ENCODE measurements at places on chromosomes 4 and X.

- no peak for DNase-seq
Observed at GRCh38 chr4:67393699-67394281, 151.5 kb downstream of the CENPC start.

DNA sequence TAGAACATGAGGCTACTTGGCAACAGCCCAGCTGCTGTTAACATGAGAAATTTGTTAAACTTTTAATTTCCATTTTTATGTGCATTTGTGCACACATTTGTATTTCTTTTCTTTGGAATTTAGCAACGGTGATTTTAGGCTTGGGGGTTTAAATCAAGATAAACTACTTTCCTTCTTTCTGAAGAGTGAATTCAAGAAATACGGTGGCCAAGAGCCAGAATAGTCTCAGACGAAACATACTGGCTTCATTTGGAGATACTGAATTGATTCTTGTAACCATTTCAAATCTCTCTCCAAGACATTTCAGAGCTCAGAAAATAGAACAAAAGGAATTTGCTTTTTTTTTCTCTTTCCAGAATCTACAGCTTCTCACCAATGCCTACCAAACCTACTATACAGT, 134.1 kb upstream of the SCML1 start:
- DNase-seq, result no peak

DNA sequence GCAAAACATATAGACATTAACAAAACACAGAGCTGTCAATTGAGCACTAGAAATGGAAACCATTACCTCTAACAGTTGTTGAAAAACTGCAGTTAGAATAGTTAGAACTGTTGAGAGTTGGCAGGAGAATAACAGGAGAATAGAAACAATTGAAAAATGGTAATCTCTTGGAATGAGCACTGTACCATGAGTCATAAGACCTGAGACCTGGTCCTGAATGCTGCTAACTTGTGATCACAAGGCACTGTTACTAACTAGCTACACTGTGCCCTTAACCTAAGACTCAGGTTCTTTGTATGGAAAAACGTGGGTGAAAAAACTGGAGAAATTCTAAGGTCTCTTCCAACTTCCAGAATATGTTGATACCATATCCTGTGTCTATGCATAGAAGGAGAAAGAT, 29.3 kb downstream of the FAM114A1 start:
- no peak for DNase-seq

DNA sequence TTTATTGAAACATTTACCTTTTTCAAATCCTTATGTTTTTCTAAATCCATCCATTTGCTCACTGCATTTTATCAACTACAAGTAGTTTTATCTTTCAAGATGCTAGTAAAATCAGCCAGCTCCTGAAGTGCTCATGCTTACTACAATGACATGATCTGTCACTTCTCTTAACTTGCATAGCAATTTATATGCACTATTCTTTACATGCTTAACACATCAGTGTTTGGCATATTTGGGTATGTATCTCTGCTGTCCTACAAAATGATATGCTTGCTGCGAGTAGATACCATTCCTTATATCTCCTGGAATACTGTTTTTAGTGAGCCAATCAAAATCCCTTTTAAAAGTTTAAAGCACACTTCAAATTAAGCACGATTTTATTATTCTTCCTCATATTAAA, 2726.8 kb downstream of the PCDH7 start:
- no peak for DNase-seq

GRCh38 chr4:97153042-97153441, 990.2 kb downstream of the STPG2 start:
- DNase-seq, result no peak

DNA sequence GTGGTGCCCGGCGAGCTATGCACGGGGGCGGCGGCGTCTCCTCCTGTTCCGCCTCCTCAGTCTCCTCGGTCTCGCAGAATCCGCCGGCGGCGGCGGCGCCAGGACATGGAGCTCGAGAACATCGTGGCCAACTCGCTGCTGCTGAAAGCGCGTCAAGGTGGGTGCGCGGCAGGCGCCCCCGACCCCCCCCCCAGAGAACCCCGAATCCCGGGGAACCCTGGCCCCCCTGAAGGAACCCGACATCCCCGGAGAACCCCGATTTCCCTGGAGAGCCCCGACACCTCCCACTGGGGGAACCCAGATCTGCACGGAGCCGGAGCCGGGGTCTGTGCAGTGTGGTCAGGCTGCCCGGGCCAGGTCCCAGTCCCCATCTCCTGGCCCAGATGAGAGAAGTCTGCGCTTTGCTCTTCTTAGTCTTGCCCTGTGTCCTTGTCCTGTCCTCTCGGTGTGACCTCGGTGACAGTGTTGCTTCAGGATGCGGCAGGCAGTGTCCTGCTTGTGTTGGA, 648 bp downstream of the GRK4 start:
- no peak for DNase-seq

DNA sequence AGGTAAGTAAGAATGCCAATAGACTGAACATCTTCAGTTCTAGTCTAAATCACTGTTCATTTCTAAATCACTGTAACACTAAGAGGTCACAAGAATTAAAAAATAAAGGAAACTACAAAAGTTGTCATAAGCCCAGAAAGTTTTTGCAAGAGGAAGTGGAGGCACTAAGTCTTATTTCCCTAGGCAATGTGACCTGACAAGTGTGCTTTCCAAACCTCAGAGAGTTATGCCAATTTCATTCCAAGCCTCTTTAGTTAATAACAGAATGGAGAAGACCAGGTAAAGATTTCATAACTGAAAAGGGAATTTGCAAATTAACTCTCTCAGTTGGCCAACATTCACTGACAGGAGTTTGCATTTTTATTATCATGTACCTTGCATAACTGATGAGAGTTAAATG, 40.5 kb downstream of the BBS12 start:
- no peak for DNase-seq

GRCh38 chrX:6695717-6696116, 160.8 kb upstream of the VCX3A start:
- no peak for DNase-seq

DNA sequence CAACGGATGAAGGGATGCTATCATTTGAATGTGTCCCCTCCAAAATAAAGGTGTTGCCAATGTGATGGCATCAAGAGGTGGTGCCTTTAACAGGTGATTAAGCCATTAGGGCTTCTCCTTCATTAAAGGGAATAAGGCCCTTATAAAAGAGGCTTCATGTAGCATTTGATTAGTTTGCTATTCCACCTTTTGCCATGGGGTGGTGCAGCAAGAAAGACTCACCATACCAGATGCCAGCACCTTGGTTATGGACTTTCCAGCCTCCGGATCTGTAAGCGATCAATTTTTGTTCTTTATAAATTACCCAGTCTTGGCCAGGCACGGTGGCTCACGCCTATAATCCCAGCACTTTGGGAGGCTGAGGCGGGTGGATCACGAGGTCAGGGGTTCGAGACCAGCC, 7.9 kb upstream of the SLC25A43 start:
- DNase-seq, result no peak

- no peak for DNase-seq
Observed at GRCh38 chr4:110059556-110060191, 138.7 kb downstream of the ELOVL6 start.

- DNase-seq, result no peak
Observed at GRCh38 chr4:148311526-148311925, 130.7 kb downstream of the NR3C2 start.

GRCh38 chr4:154616287-154616686, 3.8 kb upstream of the FGG start:
- DNase-seq, result no peak

GRCh38 chrX:132207996-132208395, 11.3 kb downstream of the RAP2C start:
- no peak for DNase-seq

DNA sequence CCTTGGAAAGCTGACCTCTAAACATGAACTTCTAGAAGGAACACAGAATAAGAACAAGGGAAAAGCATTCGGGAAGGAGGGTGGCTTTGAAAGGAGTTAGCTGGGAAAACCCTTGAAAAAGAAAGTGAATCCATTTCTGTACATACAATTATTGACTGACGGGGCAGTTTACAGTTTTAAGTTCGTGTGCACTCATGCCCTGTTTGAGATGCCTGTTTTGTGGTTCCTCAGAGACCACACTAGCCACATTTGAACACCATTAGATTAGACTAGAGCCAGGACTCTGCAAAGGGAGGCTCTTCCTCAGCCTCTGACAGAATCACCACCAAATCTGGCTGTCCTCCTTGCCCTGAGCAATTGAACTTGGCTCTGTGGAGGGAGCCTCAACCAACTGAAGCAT, 158.3 kb downstream of the PALLD start:
- DNase-seq, result no peak

GRCh38 chr4:120130786-120131185, 64.1 kb upstream of the MAD2L1 start:
- no peak for DNase-seq

- DNase-seq, result no peak
Observed at GRCh38 chr4:75845992-75846391, 56.3 kb downstream of the PPEF2 start.

DNA sequence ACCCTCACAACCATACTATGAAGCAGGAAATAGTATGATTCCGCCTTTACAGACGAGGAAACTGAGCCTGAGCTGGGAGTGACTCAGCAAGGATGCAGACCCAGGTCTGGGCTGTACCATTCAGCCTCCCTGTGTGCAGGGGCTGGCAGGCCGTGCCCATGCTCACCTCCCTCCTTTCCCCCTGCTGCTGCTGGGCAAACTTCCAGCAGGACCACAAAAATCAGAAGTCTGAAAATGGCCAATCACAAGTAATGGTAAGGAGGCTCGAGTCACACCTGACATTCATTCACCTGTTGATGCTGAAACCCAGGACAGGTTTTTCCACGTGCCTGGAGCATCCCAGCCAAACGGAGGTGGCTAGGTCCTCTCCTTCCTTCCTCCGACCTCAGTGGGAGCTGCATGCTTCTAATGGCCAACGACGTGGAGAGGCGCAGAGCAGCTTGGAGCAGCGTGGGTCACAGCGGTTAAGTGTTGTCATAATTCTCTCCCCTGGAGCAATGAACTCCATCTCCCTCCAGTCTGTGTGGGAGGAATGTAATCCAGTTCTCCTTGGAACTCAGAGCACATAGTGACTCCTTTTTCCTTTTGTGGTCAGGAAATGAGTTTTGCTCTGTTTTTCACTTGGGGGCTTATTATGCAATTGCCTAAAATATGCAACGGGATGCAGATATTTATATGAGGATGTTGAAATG, 371.7 kb downstream of the BCOR start:
- DNase-seq, result no peak

DNA sequence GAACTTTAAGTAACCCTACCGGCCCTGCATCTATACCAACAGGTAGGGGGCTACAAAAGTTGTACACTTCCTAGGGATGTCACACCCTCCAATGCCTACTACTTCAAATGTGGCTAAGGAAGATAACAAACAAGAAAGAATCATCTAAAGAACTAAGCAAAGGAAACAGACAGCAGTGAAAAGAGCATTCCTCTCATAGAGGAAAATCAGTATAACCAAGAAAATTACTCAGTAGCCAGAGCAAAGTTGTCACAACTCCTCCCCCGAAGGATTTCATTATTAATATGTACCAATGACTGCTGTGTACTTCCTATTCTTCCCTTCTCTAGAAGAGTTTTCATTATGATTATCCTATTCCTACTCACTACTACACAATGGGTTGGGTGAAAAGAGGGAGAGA, 12.6 kb downstream of the ANKRD17 start:
- DNase-seq, result no peak

DNA sequence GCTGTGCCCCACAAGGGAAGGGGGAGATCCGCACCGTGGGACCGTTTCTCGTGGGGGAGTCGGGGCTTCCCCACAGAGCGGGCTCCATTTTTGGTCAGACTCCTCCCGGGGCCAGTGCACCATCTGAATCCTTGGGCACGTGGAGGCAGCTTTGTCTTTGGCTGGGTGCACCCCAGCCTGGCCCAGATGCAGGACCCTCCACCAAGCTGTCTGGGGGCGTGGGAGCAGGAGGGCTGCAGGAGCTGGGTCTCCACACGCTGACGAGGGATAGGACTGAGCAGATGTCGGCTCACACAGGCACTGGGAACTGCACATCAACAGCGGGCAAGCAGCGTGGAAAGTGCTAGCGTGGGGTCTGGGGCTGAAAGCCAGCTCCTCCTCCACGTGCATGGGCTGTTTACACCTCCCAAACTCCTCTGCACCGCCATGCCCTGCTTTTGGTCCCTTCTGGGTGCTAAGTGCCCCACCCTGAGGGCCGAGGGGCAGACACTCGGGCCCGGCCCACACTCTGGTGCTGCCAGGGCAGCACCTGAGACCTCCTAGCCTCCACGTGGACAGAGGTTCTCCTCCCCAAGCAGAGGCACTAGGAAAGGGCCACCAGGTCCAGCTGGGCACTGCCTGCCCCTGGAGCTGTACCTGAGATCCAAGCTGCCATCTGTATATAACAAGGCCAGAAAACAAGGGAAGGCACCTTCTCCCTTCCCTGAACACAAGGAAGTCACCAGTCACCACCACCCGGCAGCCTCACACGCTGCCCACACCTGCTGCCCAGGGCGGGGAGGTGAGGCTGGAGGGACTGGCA, 13.8 kb downstream of the DGKQ start:
- no peak for DNase-seq

GRCh38 chr4:76689145-76689817, 208.7 kb downstream of the SOWAHB start:
- no peak for DNase-seq

- DNase-seq, result no peak
Observed at GRCh38 chrX:8075636-8076035, 95.4 kb downstream of the VCX2 start.

DNA sequence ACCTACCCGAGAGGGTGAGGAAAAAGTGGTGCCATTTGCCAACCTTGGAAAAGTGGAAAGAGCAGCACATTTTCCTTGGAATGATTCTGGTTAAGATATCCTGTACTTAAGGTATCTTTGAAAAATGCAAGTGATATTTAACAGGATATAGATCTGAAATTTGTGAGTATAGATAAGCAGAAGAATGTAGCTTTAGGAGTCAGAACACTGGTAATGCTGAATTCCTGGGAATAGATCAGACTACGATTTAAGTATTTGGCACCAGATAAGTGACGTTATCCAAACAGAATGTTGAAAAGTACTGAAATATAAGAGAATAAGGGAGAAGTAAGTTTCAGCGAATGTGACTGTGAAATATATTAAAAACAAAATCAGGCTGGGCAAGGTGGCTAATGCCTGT, 210.1 kb downstream of the PCDH7 start:
- no peak for DNase-seq

DNA sequence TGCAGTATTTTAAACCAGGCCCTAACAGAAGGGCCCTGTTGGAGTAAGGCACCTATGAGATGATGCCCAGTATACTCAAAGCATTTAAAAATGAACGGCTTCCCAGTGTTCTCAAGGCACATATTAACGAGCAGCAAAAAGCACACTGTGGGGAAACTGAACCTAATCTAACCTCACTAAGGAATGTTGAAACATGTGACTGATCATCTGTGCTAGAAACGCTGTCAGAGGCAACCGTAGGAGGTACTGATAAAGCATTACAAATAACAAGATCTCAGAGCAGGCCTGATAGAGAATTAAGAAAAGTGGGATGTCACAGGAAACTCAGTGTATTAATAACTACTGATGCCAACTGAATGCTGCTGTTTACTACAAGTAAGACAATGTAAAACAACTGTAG, 24.0 kb downstream of the ASB9 start:
- DNase-seq, result no peak

GRCh38 chrX:109880629-109881028, 122.3 kb upstream of the TMEM164 start:
- no peak for DNase-seq
